Activated T-cell treated with anti-CD3 and anti-CD28 coated beads, Interleukin-2, amount 50 U/mL, for 4 hours (primary cell): ENCODE measurements at places on chromosomes 6 and 20. TPM values are rescaled to one million over a fixed set of nuclear protein-coding genes. Genes with fewer than 3 reads are reported as not detected.

Gene EDN3
- not detected for total RNA-seq

Gene PLEKHG1
- total RNA-seq, result 8.0 TPM

Gene PXMP4
- total RNA-seq, result 4.9 TPM

Gene TSBP1
- not detected for total RNA-seq

Gene GRM1
- total RNA-seq, result not detected

Gene PPP1R3G
- total RNA-seq, result not detected

Gene BMP2
- not detected for total RNA-seq

Gene HRH3
- not detected for total RNA-seq

Gene RIMS1
- total RNA-seq, result not detected

Gene RAB32
- 0.18 TPM for total RNA-seq

Gene SPEF1
- total RNA-seq, result not detected

Gene BPI
- not detected for total RNA-seq

Gene CD93
- total RNA-seq, result 0.76 TPM

Gene RAE1
- total RNA-seq, result 68.5 TPM

Gene USP49
- total RNA-seq, result 4.4 TPM

Gene GABBR1
- 4.2 TPM for total RNA-seq

Gene HEY2
- total RNA-seq, result not detected

Gene C4A
- total RNA-seq, result 5.9 TPM

Gene HSPA12B
- total RNA-seq, result not detected

Gene MED20
- total RNA-seq, result 16.3 TPM

Gene RAET1L
- total RNA-seq, result not detected

Gene BNIP5
- not detected for total RNA-seq

Gene MAFB
- total RNA-seq, result 0.18 TPM

Gene GLP1R
- total RNA-seq, result 0.05 TPM

Gene MYMX
- not detected for total RNA-seq

Gene GTSF1L
- not detected for total RNA-seq

Gene OPRL1
- 0.05 TPM for total RNA-seq

Gene ENPP5
- not detected for total RNA-seq

Gene CLVS2
- total RNA-seq, result not detected

Gene AGPAT4
- total RNA-seq, result 2.0 TPM
